ENCODE measurements at places on chromosomes 6 and 20. TPM values are rescaled to one million over a fixed set of nuclear protein-coding genes. Genes with fewer than 3 reads are reported as not detected.

Gene ZC2HC1B
- total RNA-seq: not detected

Gene RIMS1
- total RNA-seq: 0.44 TPM

DNA sequence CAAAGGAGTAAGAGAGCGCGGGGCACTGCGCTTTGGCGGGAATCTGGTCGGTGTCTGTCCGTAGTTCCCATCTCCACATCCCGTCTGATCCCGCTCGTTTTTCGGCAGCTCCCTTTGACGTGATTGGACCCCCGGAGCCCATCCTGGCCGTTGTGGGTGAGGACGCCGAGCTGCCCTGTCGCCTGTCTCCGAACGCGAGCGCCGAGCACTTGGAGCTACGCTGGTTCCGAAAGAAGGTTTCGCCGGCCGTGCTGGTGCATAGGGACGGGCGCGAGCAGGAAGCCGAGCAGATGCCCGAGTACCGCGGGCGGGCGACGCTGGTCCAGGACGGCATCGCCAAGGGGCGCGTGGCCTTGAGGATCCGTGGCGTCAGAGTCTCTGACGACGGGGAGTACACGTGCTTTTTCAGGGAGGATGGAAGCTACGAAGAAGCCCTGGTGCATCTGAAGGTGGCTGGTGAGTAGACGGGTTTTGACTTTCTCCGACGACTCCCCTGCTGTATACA lies 1.4 kb downstream of the BTN1A1 start:
- peak overlapping the region; percentile 13 for H3K4me3 ChIP-seq
- no peaks in the 10 kb centered on the region for H3K36me3 ChIP-seq
- no peak overlapping the region for H3K27ac ChIP-seq
- H3K27me3 ChIP-seq: peaks cover 49% of the 10 kb centered on the region
- DNase-seq: peak; percentile 8
- H3K4me1 ChIP-seq: peaks cover 5% of the 10 kb centered on the region

DNA sequence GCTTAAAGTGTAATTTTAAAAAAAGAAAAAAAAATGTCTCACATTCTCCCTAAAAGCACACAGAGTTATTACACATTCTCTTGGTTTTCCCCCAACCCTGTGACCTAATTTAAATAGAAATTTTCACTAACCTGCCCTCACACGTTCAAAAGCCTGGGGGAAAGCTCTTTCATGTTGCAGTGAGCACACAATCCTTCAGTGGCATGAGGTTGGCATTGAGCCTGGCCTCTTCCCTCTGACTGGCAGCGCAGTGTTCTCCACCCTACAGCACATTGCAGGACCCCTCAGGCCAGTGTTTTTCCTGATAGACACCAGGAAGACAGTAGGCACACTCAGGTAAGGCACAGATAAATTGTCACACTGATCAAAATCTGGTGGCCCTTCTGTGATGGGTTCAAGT lies 34.1 kb downstream of the TNFRSF21 start:
- H3K27me3 ChIP-seq: no peaks in the 10 kb centered on the region
- DNase-seq: no peak
- H3K27ac ChIP-seq: no peak overlapping the region

GRCh38 chr6:140320081-140321080 lies 945.9 kb upstream of the CITED2 start:
- no peak overlapping the region for H3K4me3 ChIP-seq
- H3K4me1 ChIP-seq: peaks cover 9% of the 10 kb centered on the region
- H3K36me3 ChIP-seq: no peaks in the 10 kb centered on the region
- no peak overlapping the region for H3K27ac ChIP-seq
- H3K27me3 ChIP-seq: no peaks in the 10 kb centered on the region
- DNase-seq: peak; percentile 24

DNA sequence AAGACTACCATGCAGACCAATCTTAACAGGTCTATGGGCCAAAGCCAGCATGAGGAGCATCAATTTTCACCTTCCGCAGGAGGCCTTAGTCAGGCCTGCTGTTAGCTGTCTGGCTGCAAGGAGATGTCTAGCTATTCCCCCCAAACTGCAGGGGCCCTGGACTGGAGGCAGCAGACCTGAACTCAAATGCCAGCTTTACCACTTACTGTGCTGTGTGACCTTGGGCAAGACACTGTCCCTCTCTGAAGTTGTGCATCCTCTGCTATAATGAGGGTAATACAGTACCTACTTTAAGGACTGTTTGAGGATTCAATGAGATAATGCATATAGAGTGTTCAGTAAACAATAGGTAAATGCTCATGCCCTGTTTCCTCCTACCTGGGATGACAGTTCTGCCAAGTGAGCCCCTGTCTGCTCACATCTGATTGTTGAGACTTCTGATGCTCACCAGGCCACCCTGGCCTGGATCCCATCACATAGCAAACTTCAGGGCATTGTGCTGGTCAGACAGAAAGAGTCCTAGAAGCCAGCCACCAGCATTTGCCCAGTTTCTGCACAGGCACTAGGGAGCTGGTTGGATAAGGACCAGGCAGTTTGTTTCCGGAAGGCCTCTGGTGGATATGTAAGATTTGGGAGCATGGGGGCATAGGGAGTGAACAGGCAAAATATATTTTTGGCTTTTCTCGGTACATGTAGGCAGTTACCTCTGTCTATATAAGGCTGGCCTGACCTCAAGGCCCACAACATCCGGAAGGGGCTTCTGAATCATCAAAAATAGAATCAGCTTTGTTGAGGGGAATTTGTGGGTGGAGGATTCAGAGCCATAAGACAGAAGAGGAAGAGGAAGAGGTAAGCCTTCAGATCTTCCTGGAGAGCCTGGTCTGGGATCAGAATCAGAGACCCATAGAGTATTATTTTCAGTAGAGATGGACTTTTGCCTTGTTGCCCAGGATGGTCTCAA lies 2.3 kb upstream of the OCSTAMP start:
- H3K36me3 ChIP-seq: no peaks in the 10 kb centered on the region
- no peak for DNase-seq
- peaks cover 4% of the 10 kb centered on the region for H3K4me1 ChIP-seq
- no peaks in the 10 kb centered on the region for H3K27me3 ChIP-seq
- no peak overlapping the region for H3K4me3 ChIP-seq

- no peaks in the 10 kb centered on the region for H3K27me3 ChIP-seq
- no peak for DNase-seq
- H3K4me3 ChIP-seq: no peak overlapping the region
- no peaks in the 10 kb centered on the region for H3K36me3 ChIP-seq
Observed at GRCh38 chr6:6975459-6976111, 132.2 kb upstream of the RREB1 start.

- no peak for DNase-seq
- no peak overlapping the region for H3K27ac ChIP-seq
- no peaks in the 10 kb centered on the region for H3K4me1 ChIP-seq
- no peak overlapping the region for H3K4me3 ChIP-seq
- peaks cover 5% of the 10 kb centered on the region for H3K27me3 ChIP-seq
- no peaks in the 10 kb centered on the region for H3K36me3 ChIP-seq
Observed at GRCh38 chr6:46078294-46078693, 51.5 kb upstream of the ENPP4 start.

- no peak overlapping the region for H3K4me3 ChIP-seq
- H3K27me3 ChIP-seq: no peaks in the 10 kb centered on the region
- peaks cover 6% of the 10 kb centered on the region for H3K4me1 ChIP-seq
- no peaks in the 10 kb centered on the region for H3K36me3 ChIP-seq
- no peak overlapping the region for H3K27ac ChIP-seq
- DNase-seq: no peak
Observed at GRCh38 chr20:51758978-51759544, 9.1 kb downstream of the ATP9A start.

DNA sequence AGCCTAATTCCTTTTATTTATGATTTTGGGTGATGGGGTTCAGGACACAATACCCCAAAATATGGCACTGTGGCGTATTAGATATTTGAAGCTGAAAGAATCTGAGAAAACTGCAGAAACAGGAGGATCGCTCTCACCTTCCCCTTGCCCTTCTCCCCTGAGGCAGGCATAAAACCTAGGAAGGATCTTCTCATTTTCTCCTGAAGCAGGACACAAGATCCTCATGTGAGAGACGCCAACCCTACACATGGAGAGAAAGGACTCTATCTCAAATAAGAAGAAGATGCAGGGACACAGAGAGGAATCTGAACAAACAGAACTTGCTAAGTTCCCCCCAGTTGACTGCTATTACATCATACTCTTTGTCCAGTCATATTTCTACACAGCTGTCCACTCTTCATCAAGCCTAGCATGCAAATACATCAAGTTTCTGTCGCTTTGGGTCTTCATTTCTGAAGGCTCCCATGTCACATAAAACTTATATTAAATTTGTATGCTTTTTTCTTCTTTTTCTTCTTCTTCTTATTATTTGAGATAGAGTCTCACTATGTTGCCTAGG lies 109.0 kb downstream of the DTNBP1 start:
- peaks cover 32% of the 10 kb centered on the region for H3K4me1 ChIP-seq
- DNase-seq: no peak
- H3K27ac ChIP-seq: no peak overlapping the region
- no peak overlapping the region for H3K4me3 ChIP-seq
- no peaks in the 10 kb centered on the region for H3K36me3 ChIP-seq

- no peaks in the 10 kb centered on the region for H3K27me3 ChIP-seq
- H3K4me3 ChIP-seq: no peak overlapping the region
- H3K4me1 ChIP-seq: no peaks in the 10 kb centered on the region
- H3K36me3 ChIP-seq: no peaks in the 10 kb centered on the region
Observed at GRCh38 chr6:86147859-86148258, 505.2 kb upstream of the SYNCRIP start.

- H3K4me3 ChIP-seq: no peak overlapping the region
- H3K36me3 ChIP-seq: peaks cover 43% of the 10 kb centered on the region
- H3K27me3 ChIP-seq: no peaks in the 10 kb centered on the region
- H3K4me1 ChIP-seq: no peaks in the 10 kb centered on the region
- H3K27ac ChIP-seq: no peak overlapping the region
Observed at GRCh38 chr20:63592661-63593060, 18.6 kb upstream of the HELZ2 start.

GRCh38 chr6:72826037-72826436 lies 204.2 kb downstream of the KCNQ5 start:
- peak; percentile 13 for DNase-seq
- no peaks in the 10 kb centered on the region for H3K27me3 ChIP-seq
- no peak overlapping the region for H3K4me3 ChIP-seq
- H3K36me3 ChIP-seq: no peaks in the 10 kb centered on the region
- H3K4me1 ChIP-seq: no peaks in the 10 kb centered on the region
- no peak overlapping the region for H3K27ac ChIP-seq

DNA sequence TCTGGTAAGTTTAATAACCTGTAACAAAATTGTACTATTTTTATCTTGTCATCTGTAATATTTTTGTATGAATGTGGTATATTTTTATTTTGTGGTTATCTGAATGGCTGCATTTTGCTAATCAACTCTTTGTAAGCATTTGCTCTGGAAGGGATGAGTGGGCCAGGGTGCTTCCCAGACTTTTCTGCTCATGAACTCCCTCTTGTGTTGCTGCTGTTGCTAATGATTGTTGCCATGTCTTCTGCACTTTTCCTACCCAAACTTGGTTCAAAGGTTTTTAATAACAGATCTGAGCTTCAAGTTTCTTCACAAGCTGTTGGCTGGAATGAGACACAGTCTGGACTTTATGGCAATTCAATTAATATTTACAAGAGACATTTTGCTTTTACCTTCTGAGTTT lies 1005.7 kb downstream of the HACE1 start:
- DNase-seq: no peak
- H3K4me1 ChIP-seq: no peaks in the 10 kb centered on the region
- no peak overlapping the region for H3K27ac ChIP-seq
- H3K4me3 ChIP-seq: no peak overlapping the region
- H3K27me3 ChIP-seq: no peaks in the 10 kb centered on the region

DNA sequence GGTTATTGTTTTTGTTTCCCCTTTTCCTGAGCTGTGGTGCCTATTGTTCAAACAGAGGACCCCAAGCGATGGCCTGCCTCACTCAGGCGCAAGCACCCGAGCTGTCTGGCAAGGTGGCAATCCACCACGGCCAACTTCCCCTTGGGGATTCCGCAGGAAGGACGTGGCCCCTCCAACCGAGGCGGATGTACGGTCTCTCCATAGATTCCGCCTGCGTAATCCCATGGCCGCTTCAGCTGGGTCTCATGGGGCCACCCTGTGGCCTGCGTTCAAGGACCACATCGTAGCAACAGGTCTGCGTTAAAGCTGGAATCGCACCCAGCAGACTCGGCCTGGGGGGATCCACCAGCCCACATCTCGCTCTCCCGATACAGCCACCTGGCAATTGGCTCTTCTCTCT lies 79.9 kb downstream of the CEBPB start:
- no peak overlapping the region for H3K4me3 ChIP-seq
- no peak for DNase-seq
- H3K27ac ChIP-seq: no peak overlapping the region
- H3K36me3 ChIP-seq: no peaks in the 10 kb centered on the region
- H3K27me3 ChIP-seq: no peaks in the 10 kb centered on the region

GRCh38 chr6:98382246-98382645 lies 452.1 kb upstream of the POU3F2 start:
- no peaks in the 10 kb centered on the region for H3K36me3 ChIP-seq
- H3K4me3 ChIP-seq: no peak overlapping the region
- no peak overlapping the region for H3K27ac ChIP-seq
- no peaks in the 10 kb centered on the region for H3K4me1 ChIP-seq
- H3K27me3 ChIP-seq: no peaks in the 10 kb centered on the region
- DNase-seq: no peak
